Activated T-helper 1 cell treated with anti-CD3 and anti-CD28 coated beads, Interleukin-12 subunit alpha, Interleukin-12 subunit beta, Interleukin-2, Interleukin-4 antibody, amounts not matched to agents 30 ng/mL and 10 ng/mL and 1 ng/mL, durations not matched to agents 14 hours and 24 hours and 36 hours (primary cell): ENCODE measurements at places on chromosomes 11 and 22. TPM values are rescaled to one million over a fixed set of nuclear protein-coding genes. Genes with fewer than 3 reads are reported as not detected.

LRRC75B gene
- 2.4 and 2.8 TPM in 2 replicates for total RNA-seq

DNA sequence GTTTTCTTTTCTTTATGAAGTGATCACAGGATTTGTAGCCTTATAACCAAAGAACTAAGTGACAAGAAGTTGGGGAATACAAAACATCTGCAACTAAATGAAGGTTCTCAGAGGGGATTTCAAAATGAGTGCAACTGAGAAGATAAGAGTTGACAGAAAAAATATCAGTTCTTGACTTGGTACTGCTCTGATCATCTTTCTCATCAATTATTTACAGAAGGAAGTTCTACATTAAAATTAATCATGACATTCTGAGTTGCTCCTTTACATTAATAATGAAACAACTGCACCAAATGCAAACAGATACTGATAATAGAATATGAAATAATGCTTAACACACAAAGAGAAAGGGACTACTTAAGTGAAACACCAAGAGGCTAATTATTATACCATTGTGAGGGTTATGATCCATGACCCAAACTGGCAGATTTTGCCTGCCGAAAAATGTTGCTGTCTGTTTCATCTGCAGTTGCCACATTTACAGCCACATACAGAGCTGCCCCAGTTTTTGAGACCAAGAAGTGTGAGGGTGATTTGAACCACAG, 561.9 kb upstream of the ANO5 start:
- H3K36me3 ChIP-seq, result no peaks in the 10 kb centered on the region
- no peak for DNase-seq
- no peaks in the 10 kb centered on the region for H3K27me3 ChIP-seq
- H3K27ac ChIP-seq, result no peak overlapping the region
- no peaks in the 10 kb centered on the region for H3K4me1 ChIP-seq

OR51I1 gene
- total RNA-seq, result not detected in 2 replicates

GRCh38 chr11:108803776-108804175, 138.9 kb downstream of the DDX10 start:
- no peaks in the 10 kb centered on the region for H3K4me1 ChIP-seq
- no peak for DNase-seq
- H3K36me3 ChIP-seq, result peaks cover 4% of the 10 kb centered on the region
- H3K4me3 ChIP-seq, result no peak overlapping the region

DNA sequence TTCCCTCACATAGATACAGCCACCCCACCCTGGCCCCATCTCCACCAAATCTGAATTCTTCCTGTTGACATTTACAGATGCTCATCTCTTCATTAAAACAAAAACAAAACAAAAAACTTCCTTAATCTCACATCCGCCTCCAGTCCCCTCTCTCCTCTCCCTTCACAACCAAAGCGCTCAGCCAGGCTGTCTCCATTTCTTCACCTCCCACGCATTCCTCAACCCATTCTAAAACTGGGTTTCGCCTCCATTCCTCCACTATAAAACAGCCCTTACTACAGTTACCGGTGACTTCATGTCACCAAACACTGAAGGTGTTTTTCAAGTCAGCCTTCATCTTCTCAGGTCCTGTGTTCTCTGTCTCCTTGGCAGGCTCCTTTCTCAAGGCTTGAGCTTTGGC, 9.6 kb downstream of the BACE1-AS start:
- no peak overlapping the region for H3K4me3 ChIP-seq
- peaks cover 4% of the 10 kb centered on the region for H3K27me3 ChIP-seq
- no peak for DNase-seq
- no peaks in the 10 kb centered on the region for H3K36me3 ChIP-seq
- peaks cover 6% of the 10 kb centered on the region for H3K4me1 ChIP-seq

DNA sequence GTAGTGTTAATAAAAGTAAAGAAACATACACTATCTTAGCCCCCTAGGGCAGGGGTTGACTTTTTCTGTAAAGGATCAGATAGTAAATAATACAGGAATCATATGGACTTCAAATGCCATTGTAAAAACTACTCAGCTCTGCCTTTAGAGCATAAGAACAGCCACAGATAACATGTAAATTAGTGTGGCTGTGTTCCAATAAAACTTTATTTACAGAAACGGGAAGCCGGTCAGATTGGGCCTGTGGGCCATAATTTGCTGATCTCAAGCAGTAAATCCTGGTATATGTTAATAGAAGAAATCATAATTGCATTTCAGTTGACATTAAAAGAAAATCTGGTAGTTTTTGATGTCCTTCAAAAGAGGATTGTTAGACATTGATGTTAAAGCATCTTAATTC, 76.5 kb downstream of the ZC3H12C start:
- H3K27ac ChIP-seq, result no peak overlapping the region
- H3K36me3 ChIP-seq, result no peaks in the 10 kb centered on the region
- peaks cover 24% of the 10 kb centered on the region for H3K27me3 ChIP-seq
- peaks cover 15% of the 10 kb centered on the region for H3K4me1 ChIP-seq
- no peak overlapping the region for H3K4me3 ChIP-seq

SAA2 gene
- not detected in 2 replicates for total RNA-seq

DNA sequence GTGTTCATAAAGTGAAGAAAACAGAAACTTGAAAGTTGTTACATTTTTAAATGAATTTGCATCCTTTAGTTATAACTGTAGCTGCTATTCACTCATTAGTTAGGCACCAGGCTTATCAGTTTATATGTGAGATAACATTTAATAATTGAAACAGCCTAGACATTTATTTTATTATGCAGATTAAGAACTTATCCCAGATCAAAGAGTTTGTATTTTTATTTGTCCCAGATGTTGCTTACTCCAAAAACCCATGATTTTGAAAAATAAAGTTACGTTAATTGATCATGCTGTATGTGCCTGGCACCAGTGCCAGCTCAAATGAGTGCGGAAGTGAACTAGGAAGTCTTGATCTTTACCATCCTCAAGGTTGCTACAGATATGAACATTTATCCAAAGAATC, 172.7 kb upstream of the CARD18 start:
- H3K4me3 ChIP-seq, result no peak overlapping the region
- H3K36me3 ChIP-seq, result no peaks in the 10 kb centered on the region
- no peak overlapping the region for H3K27ac ChIP-seq
- no peaks in the 10 kb centered on the region for H3K27me3 ChIP-seq
- no peaks in the 10 kb centered on the region for H3K4me1 ChIP-seq

TBX1 gene
- 0.29 and 0.56 TPM in 2 replicates for total RNA-seq

DNA sequence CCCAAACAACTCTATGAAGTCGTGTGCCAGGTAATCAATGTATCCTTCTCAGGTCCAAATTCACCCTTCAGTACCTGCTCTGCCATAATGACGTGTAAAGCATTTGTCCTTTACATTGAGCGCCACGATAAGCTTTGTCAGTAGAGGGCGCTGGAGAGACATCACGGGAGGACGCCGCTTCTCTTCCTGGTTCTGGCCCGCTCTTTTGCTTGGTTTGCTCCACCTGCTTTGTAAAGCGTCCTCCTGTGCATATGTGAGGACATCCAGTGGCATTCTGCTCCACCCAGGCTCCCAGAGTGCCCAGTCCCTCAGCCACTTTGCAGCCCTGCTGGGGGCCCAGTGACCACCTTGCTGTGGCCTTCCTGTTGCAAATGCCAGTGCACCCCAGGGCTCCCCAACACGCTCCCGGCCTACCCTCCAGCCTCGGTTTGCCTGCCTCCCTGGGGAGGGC, 61.1 kb downstream of the WT1 start:
- no peaks in the 10 kb centered on the region for H3K36me3 ChIP-seq
- no peak overlapping the region for H3K27ac ChIP-seq

- H3K27me3 ChIP-seq, result no peaks in the 10 kb centered on the region
- peaks cover 6% of the 10 kb centered on the region for H3K36me3 ChIP-seq
- H3K4me3 ChIP-seq, result no peak overlapping the region
- H3K27ac ChIP-seq, result no peak overlapping the region
These were observed 28.4 kb downstream of the CCDC90B start for GRCh38 chr11:83257761-83258168.
